ENCODE measurements at places on chromosomes 3 and 15. TPM values are rescaled to one million over a fixed set of nuclear protein-coding genes. Genes with fewer than 3 reads are reported as not detected.

GRCh38 chr15:75452364-75452864 lies 924 bp upstream of the SIN3A start:
- DNase-seq = no peak

The PIK3R4 gene
- polyA plus RNA-seq = 30.0 TPM

- DNase-seq = no peak
Observed at GRCh38 chr3:52200981-52201679, 3.2 kb downstream of the ALAS1 start.

The CDCP1 gene
- polyA plus RNA-seq = 1.3 TPM

The SLC27A2 gene
- 0.34 TPM for polyA plus RNA-seq

DNA sequence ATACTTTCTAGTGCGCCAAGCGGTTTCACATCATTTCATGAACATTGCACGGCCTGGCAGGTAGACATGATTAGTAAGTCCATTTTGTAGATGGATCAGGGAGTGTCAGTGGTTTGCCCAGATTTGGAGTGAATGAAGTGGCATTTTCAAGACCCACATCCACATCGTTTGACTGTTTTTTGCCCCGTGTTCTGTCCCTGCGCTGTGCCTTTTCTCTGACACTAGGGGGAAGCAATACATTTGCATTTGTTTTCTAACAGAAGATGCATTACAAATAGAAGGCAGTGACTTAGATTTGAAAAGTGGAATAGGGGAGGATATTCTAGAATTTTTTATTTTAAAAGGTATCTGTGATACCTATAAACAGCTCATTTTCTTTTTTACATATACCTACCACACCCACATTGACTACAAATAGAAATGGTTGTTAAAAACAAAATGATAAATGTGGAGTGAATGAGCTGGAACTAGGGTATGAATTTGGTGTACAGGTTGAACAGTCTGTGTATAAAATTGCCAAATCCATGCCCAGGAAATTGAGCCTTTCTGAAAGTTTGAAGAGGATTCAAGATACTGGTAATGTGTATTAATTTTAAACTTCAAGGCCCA lies 98.0 kb downstream of the USP13 start:
- DNase-seq = no peak

The PLA1A gene
- polyA plus RNA-seq = not detected

- no peak for DNase-seq
Observed at GRCh38 chr3:187558990-187559389, 111.2 kb downstream of the SST start.

Data from BJ (cell line).